ENCODE measurements at places on chromosomes 6 and 20. TPM values are rescaled to one million over a fixed set of nuclear protein-coding genes. Genes with fewer than 3 reads are reported as not detected.

GRCh38 chr6:21808551-21809242, 215.1 kb downstream of the SOX4 start:
- no peak for DNase-seq

- no peak for DNase-seq
Measured at GRCh38 chr20:51458751-51459439, 83.6 kb downstream of the NFATC2 start.

DNA sequence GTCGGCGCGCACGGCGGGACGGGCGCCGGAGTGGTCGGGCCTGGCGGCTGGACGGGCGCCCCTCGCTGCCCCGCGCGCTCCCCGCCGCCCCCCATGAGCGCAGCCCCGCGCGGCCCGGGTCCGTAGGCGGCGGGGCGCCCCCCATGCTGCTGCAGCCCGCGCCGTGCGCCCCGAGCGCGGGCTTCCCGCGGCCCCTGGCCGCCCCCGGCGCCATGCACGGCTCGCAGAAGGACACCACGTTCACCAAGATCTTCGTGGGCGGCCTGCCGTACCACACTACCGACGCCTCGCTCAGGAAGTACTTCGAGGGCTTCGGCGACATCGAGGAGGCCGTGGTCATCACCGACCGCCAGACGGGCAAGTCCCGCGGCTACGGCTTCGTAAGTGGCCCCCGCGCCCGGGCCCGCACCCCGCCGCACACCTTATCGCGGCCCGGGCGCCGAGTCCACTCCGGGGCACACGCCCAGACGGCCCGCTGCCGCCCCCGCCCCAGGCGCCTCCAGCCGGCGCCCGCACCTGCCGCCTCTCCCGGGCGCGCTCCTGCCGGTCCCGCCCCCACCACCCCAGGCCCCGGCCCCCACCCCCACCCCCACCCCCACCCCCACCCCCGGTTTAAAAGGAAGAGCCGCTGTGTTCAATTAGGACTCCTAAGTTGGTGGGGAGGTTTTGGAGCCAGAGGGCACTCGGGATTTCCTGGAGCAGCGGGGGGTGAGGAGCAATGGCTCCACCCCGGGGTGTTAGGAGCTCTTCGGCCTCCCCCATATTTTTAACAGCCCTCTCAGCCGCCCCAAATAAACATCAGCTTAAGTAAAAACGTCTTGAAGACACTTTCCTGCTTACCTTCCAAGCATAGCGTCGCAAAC, 474 bp downstream of the RBM38 start:
- DNase-seq, result no peak

- DNase-seq, result no peak
Measured at GRCh38 chr20:62938105-62938888, at the start of gene GID8. TSS of gene GID8 (plus strand) at chr20:62938147. CDS start at chr20:62941503, 3,356 bp downstream.

The LY86 gene
- total RNA-seq, result 1.5 TPM

The TRAPPC3L gene
- not detected for total RNA-seq

The OGFR gene
- total RNA-seq, result 73.6 TPM
